Cortex of kidney (tissue), 1 donor: ENCODE measurements at places on chromosomes 2 and 18.

- no peak for DNase-seq
Measured at GRCh38 chr2:191355170-191355758, 110.1 kb downstream of the MYO1B start.

DNA sequence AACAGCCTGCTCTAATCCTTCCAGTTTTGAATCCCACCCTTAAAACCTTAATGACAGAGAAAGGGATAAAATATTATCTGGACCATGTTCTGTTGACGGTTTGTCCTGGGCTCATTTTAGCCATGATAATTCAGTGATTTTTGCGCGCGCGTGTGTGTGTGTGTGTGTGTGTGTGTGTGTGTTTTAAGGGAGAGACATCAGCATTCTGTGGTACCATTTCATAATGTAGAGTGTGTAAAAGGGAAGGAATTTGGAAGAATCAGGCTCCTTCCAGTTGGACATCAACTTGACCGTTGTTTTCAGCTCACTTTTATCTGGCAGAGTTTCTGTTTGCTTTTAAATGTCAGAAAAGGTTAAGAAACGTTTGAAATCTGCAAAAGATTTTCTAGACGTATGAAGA lies 535.5 kb downstream of the TNS1 start:
- DNase-seq = no peak

DNA sequence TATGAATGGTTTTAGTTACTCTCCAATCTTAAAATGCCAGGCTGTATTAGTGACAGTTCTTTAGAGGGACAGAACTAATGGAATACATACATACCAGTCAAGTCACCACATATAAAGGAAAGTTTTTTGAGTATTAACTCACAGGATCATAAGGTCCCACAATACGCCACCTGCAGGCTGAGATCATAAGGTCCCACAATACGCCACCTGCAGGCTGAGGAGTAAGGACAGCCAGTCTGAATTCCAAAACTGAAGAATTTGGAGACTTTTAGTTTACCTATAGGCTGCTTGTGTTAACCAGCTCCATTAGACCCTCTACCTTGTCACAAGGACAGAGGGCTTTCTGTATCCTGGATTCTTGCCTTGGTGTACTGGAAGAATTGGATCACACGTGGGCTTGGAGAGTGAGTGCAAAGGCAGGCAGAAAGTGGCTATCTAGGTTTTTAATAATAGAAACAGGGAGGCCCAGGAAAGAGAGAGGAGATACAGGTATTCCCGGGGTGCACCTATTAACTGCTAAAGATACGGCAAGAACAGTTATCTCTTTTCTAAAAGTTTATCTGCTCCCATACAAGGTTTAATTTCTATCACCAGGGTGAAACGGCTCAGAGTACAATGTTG lies 234.9 kb upstream of the CYRIA start:
- DNase-seq = no peak

DNA sequence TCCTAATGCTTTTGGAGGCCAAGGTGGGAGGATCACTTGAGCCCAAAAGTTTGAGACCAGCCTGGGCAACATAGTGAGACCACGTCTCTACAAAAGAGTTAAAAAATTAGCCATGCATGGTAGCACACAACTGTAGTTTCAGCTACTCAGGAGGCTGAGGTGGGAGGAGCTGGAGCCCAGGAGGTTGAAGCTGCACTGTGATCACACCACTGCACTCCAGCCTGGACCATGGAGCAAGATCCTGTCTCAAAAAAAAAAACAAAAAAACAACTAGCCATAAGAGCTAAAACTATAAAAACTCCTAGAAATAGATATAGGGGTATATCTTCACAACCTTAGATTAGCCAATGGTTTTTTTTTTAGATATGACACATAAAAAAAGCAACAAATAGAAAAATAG lies 16.9 kb upstream of the COL6A3 start:
- DNase-seq = no peak
